ENCODE measurements at places on chromosomes 4 and X.

DNA sequence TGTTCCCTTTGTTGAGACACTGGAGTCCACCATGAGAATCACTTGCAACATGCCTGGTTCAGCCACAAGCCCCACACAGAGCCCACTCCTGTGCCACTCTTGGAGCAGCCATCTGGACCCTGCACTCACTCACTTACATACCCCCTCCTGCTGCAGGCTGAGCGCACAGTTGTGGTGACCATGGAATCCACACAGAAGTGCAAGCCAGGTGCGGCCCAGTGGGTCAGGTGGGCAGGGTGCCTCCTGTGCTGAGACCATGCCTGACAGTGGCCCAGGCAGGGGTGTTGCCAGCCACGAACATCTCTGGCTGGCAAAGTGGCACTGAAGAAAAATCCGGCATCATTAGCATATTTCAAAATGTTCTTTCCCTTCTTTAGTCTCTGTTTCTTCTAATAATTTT, 17.4 kb upstream of the CXorf51A start:
- no peak for DNase-seq

DNA sequence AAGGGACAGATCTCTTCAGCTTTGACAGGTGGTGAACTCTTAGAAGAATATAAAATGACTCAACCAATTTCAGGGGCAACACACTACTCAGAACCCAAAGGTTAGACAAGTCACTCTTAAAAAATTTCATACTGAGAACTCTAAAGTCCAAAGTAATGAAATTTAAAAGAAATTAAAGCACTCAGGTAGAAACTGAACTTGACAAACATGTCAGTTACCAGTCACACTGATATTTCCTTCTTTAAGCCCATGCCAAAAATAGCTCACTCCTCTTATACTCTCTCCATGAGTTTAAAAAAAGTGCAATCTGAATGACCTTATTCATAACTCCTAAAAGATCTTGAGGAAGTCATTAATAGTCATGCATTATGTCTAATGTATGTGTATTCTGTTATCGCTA, 40.3 kb downstream of the AMMECR1 start:
- no peak for DNase-seq

- DNase-seq, result no peak
Observed at GRCh38 chrX:44234116-44234515, 109.4 kb downstream of the EFHC2 start.

GRCh38 chr4:39320381-39321115, 45.6 kb downstream of the RFC1 start:
- no peak for DNase-seq

DNA sequence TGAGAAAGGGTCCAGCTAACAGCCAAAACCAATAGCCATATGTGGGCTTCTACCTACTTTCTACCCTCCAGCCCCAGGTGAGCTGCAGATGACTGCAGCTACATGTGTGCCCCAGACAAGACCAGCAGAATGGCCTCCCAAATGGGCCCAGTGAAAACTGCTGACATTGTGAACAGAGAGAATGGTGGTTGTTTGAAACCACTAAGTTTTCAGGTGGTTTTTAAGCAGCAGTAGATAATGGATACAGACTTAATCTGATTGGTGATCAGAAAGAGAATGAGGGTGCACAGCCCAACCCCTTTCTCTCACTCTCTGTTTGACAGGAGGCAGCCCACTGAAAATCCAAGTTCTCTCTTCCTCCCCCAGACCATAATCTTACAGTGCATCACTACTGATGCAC, 42.5 kb upstream of the BBS12 start:
- DNase-seq, result no peak

- no peak for DNase-seq
Observed at GRCh38 chr4:142656178-142656577, 189.9 kb downstream of the INPP4B start.

DNA sequence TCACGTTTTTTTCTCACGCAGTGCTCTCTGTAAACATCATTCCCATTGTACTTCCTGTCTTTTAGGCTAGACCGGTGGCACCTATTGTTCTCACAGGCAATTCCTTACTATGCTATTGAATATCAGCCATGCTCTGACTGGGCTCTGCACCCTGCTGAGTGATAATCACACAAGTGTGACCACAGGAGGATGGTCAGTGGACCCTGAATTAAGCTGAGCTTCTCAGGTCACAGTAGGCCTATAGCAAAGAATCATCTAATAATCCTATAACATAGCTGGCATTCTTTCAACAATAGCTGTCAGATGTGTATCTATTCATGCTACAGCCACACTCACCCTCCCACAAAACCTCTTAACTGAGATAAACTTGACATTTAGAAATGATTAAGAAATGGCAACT, 2399.8 kb upstream of the TENM3 start:
- no peak for DNase-seq

- DNase-seq, result no peak
Observed at GRCh38 chr4:8278009-8278395, 8.4 kb downstream of the HTRA3 start.

- DNase-seq, result no peak
Observed at GRCh38 chrX:154603438-154604430, 15.3 kb downstream of the CTAG1B start.

- no peak for DNase-seq
Observed at GRCh38 chr4:121308328-121308663, 72.5 kb downstream of the QRFPR start.

DNA sequence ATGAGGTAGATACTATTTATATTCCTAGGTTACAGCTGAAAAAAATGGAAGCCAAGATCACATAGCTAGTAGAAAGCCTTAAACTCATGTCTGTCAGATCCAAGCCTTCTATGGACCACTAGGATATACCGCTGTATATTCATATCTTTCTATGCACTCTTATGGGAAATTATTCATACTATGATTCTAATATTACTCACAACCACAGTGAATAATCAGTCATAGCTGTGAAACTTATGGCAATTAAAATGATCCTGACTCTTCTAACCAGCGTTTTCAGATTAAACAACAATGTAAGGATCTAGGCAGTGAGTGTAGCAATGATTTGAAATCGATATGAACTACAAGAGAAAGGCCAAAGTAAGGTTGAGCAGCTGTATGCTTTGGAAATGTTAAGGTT, 111.0 kb downstream of the RASGEF1B start:
- DNase-seq, result no peak

- no peak for DNase-seq
Observed at GRCh38 chrX:134948333-134949241, 42.2 kb upstream of the SMIM10 start.

- no peak for DNase-seq
Observed at GRCh38 chr4:156800463-156800862, 171.1 kb downstream of the PDGFC start.

GRCh38 chr4:25879991-25880651, 17.3 kb upstream of the SEL1L3 start:
- no peak for DNase-seq

DNA sequence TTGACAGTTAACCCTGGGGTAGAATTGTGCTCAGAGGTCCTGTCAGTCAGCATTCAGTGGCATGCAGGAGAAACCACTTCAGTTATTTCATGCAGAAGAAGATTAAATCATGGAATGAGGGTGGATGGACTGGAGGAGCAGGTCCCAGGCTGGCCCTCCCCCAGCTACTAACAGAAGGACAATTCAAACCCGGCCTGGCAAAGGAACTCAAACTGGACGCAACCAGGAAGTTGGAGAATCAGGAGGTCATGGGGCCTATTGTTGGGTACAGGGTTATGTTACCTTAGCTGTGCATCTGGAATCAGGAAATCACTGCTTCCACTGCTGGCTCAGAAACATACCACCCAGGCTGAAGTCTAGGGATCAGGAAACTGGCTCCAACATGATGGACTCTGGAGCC, 121.4 kb downstream of the GPAT3 start:
- DNase-seq, result no peak

- no peak for DNase-seq
Observed at GRCh38 chrX:49704691-49705404, 9.1 kb upstream of the PAGE1 start.

- no peak for DNase-seq
Observed at GRCh38 chrX:40864972-40865371, 129.6 kb upstream of the MED14 start.

GRCh38 chr4:954211-955020, 19.0 kb downstream of the DGKQ start:
- no peak for DNase-seq

DNA sequence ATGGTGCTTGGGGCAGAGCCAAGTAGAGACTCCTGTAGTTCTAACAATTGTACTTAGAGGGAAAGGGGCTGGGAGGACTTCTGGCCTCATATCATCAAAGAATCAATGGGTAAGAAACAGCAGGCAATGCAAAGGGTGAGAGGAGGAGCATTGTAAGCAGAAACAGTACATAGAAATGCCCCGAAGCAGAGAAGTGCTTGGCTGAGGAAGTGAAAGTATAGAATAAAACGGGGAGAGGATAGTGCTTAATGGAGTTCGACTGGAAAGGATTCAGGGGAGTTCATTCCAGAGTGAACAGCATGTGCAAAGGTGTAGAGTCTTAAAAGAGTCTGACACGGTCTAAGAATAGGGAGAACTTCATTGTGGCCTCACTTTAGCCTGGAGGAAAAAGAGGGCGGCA, 103.0 kb downstream of the SYNPO2 start:
- DNase-seq, result no peak

- DNase-seq, result no peak
Observed at GRCh38 chr4:107366016-107366735, 330.1 kb upstream of the DKK2 start.

DNA sequence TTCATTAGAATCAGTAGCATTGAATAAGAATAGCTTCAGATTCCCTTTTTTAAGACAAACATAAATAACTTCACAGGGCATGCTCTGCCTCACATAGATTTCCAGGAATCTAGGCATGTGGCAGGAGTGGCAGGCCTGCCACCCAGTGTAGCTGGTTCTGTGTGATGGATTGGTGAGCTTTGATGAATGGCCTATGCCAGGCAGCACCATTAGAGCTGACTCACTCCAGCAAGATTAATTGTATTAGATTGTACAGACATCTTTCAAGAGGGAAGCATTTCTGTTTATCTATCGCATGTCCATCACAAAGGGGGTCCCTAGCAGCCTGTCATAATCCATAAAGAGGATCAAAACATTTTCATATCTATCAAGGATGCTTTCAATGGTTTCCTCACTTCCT, 71.9 kb downstream of the NAA11 start:
- DNase-seq, result no peak

DNA sequence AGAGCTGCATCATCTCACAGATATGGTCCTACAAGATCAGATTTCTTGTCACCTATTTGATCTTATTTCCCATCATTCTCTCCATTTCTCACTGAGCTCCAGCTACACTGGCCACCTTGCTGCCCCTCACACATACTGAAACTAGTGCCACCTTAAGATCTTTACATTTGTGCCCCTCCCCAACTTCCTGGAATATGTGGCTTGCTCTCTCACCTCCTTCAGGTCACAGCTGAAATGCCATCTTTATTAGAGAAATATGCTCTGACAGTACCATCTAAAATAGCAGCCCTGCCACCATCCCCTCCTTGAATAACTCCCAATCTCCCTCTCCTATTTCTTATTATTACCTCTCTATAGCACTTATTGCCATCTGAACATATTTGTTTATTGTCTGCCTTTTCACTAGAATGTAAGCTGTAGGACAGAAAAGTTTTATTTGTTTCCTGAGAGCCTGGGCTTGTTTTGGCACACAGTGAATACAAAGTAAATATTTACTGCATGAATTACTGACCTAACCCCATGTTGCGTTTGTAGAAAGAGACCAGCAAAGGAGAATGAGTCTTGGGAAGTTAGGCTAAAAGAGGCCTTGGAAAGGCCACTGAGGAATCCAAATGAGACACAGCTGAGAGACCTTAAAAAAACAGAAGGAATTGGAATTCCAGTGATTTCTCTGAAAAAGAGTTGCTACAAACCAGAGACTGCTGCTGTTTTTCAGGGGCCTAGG, 22.7 kb downstream of the DYNLT3 start:
- no peak for DNase-seq

- no peak for DNase-seq
Observed at GRCh38 chr4:105113800-105114199, 32.9 kb upstream of the TET2 start.

DNA sequence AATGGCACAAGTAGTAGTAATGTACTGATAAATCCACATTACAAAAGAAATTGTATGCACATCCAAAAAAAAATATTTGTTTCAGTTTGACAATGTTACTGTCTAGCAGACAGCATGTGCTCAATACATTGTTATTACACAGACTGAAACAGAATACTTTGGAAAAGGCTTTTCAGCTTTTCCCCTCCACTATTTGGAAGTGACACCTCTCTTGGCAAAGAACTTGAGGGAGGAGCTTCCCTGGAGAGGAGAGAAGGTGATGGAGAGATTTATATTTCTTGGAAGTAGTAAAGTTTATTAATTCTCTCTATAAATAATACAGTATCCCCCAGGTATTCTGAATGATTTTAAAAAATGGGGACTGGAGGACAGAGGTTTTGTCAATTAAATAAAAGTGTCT, 131.8 kb downstream of the SCFD2 start:
- no peak for DNase-seq

GRCh38 chr4:10872833-10873517, 188.4 kb upstream of the CLNK start:
- DNase-seq, result no peak

- no peak for DNase-seq
Observed at GRCh38 chr4:17797808-17798207, 12.7 kb downstream of the DCAF16 start.

DNA sequence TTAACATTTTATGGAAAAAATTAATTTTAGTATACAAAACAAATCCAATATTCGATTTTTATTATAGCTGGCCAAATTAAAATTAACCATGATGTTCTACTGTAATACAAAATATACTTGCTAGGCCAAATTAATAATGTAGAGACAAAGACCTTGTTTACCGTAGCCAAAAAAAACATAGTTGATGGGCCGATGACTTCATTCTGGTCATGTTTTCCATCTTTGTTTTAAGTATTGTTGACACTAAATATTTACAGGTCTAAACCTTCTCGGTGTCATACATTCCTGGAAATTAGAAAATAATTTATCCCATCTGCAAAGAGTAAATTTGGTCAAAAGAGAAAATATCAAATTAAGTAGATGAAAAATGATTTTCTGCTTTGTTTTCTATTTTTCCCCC, 698.5 kb downstream of the GRID2 start:
- DNase-seq, result no peak

DNA sequence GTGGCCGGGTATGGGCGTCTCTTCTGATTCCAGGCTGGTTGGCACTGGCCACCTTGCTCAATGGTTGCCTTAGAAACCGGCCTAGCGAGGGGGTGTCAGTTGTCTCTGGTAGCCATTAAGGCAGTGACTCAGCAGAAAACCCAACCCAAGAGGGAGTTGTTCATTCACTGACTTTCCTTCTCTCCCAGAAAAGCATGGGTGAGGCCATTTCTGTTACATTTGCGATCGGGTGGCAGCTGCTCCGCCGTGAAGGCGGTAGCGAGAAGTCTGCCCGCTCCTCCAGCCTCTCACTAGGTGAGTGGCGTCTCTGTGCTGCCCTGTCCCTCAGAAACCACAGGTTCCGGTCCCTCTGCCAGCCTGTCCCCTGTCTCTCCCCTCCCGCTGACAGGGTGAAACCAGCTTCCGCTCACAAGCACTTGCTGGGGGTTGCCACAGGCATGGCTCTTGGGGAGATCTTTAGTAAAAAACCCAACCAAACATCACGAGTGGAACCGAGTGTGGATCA, 17.4 kb downstream of the IRAK1 start:
- no peak for DNase-seq

- no peak for DNase-seq
Observed at GRCh38 chr4:53551958-53552357, 39.3 kb downstream of the LNX1 start.

GRCh38 chr4:828641-829271, 2.8 kb upstream of the CPLX1 start:
- DNase-seq, result no peak

- no peak for DNase-seq
Observed at GRCh38 chr4:4782969-4783368, 76.5 kb upstream of the MSX1 start.

- no peak for DNase-seq
Observed at GRCh38 chr4:163110442-163110841, 56.2 kb downstream of the NAF1 start.

All from NCI-H1417 treated with DMSO at 0.1 percent for 48 hours (cell line).